RPMI8226 (cell line): ENCODE measurements at places on chromosomes 1 and 21.

DNA sequence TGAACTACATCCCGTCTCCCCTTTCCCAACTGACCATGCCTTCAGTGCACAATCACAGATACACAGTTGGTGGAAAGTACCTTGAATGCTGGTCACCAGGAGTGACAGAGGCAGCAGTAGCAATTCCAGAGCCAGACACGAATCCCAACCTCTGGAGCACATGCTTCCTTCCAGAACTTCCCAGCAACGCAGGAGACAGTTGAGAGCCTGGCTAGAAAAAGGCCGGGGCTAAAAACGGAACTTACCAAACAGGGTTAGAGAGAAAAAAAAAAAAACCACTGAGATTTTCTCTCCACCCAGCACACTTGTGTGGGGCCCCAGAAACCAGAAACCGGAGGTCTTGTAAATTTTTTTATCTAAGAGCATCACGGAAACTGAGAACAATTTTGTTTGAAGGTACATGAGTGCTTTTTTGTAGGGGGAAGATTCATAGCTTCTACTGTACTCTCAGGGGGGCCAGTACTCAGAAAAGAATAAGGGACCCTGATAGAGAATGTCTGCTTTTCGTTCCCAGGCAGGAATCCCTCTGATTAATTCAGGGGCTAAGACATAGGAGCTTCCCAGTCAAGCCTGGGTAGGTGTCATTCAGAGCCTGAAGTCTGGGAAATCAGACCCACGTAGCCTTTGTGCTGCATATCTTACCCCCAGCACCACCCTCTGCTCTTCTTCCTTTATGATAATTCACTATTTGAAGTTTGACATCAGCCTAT lies at the start of gene CD48:
CD48 (minus strand) TSS at position 221 of the 710 bp plus-strand sequence; CDS start at position 162, 59 bp downstream.
- no peak for DNase-seq

- DNase-seq = peak; percentile 51
Measured at GRCh38 chr1:63935143-63935542, 161.3 kb downstream of the ROR1 start.

GRCh38 chr1:25959611-25960010 lies 38.3 kb downstream of the PAFAH2 start:
- DNase-seq = no peak

- no peak for DNase-seq
Measured at GRCh38 chr1:205546541-205546940, 42.1 kb downstream of the CDK18 start.

DNA sequence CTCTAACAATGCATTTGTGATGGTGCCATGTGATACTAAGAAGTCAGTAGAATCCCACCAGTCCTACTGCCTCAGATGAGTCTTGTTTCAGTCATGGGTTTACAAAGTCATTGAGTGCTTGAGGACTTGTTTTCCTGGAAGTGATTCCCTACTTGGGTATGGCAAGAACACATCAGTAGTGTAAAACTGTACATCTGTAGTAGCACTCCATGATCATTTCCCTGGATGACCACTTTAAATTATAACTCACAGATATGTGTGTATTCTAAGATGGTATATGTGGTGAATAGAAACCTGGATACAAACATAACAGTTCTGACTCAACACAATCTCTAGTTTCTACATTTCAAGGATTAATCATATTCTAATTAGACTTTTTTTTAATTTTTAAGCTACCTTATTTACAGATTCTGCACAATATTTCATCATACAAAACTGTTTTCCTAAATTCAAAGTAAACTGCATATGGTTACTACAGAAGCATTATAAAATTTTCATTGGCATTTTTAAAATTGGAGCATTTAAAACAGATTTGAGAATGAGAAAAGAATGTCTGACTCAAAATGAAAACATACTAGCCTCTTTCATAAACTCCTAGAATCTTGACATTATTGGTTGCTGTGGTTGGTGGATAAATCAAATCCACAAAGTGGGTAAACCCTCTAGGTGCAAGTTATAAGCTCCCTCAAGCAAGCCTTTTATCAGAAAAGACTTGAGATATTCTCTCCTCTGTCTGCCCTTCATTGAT lies 6.8 kb upstream of the PSMG1 start:
- no peak for DNase-seq

DNA sequence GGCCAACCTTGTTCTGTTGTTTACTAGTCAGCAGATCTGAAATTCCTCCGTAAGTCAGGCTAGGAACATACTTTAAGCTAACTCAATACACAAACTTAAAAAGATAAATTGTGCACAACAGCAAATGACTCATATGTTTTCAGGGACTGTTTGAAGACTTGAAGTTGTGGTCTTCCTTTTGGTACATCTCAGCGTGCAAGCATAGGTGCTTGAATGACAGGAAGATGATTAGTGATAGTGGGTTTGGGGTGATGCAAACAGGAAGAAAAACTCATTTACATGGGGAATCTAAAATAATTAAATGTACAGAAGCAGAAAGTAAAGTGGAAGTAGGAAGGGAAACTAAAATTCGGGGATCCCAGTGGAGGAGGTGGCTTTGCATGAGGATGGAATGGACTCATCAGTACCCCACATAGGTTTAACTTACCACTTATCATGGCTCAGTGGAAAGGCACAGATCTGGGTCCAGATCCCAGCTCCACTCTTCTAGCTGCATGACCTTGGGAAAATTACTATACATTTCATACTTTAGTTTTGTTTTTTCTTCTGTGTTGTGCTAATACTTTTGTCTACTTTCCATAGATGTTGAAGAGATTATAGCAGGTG lies 122.3 kb downstream of the XCL2 start:
- DNase-seq = no peak

DNA sequence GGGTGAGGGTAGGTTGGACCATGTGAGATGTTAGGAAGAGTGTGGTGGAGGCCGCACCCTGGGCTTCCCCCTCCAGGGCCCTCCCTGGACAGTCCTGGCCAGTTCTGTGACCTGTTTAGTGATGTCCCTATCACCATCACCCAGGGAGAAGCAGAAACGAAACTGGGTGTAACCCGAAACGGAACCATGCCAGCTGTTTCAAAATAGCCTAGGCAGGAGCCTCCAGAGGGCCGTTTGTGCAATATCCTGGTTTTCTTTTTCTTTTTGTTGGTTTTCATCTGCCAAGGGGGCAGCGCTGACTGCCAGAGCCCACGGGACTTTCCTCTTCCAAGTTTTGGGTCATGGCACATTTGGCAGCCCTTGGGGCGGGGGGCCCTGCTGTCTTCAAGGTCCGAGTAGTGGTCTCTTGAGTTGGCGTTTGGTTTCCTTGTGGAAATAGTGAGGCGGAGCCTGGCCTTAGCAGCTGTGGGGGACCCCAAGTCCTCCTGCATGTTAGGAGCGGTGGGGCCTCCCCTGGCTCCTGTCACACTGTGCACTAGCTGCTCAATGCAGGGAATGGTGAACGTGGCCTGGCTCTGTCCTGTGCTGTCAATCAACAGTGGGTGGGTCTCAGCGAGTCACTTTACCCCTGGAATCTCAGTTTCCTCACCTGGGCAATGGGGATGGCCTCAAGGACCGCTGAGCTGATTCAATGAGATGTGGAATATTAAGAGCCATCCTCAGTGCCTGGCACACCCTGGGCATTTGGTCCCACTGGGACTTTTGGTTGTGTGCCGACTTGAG lies 90.7 kb downstream of the ARHGEF10L start:
- DNase-seq = peak; percentile 53

GRCh38 chr21:43588957-43589356 lies 70.3 kb downstream of the HSF2BP start:
- no peak for DNase-seq

GRCh38 chr1:19209439-19209989 lies 552 bp downstream of the UBR4 start:
- DNase-seq = peak; percentile 44

DNA sequence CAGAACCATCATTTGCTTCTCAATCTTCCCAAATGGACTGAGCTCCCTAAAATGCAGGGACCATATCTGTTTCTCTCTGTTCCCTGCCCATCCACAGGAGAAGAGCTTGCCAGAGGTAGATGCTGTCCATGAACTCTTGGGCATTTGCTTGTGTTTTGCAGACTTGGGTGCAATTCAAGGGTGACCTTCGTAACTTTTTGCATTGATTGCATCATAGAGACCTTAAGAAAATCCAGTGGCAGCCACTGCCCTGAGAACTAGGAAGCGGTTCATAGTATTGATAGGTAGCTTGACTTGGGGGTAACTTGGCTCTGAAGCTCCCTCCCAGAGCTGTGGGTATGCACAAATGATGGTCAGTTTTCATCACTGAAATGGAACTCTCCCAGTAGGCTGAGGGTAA lies 34.3 kb upstream of the EDEM3 start:
- no peak for DNase-seq

DNA sequence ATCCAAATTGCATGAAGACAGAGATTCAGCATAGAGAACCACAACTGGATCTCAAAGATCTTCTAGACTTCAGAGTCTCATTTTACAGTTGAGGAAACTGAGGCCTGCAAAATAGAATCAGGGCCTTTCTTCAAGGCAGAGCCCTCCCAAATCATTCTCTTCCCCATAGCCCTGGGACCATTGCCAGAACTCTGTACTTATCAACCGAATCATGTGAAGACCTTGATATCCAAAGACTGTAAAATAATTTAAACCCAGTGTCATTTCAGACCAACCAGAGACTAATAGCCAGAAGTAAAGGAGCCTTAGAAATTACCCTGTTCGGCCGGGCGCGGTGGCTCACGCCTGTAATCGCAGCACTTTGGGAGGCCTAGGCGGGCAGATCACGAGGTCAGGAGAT lies 90.1 kb downstream of the DTL start:
- DNase-seq = no peak

DNA sequence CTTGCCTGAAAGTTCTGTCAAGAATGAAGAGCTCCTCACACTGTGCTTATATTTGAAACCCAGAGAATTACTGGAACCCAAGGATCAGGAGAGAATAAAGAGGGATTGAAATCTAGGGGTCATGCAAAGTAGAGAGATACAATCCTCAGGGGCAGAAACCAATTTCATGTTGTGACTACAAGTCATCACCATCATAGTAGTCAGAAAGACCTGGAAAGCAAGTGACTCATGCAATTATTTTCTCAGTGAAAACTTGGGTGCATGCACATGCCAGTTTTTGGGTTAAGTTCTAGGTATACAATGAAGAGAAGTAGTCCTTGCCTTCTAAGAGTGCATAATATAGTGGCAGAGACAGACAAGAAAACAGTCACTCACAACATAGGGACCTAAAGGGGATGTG lies 210.0 kb downstream of the ZC3H11B start:
- no peak for DNase-seq

GRCh38 chr1:54337928-54338327 lies 68.3 kb downstream of the SSBP3 start:
- no peak for DNase-seq

DNA sequence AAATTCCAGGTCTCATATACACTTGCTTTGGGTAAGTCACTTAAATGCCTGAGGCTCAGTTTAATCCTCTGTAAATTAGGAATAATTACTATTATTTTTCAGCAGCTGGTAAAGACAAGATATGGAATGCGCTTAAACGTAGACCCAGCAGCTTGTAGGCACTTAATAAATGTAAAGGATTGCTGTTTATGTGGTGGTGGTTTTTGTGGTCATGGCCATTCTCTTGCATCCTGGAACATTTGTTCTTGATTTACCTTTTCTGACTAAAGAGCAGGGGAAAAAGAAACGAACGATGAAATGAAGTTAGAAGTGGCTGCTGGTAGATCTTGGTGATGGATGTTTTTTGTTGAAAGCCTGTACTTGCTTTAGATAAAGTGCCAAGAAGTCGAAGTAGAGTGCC lies 195.0 kb upstream of the FOXD3 start:
- no peak for DNase-seq

DNA sequence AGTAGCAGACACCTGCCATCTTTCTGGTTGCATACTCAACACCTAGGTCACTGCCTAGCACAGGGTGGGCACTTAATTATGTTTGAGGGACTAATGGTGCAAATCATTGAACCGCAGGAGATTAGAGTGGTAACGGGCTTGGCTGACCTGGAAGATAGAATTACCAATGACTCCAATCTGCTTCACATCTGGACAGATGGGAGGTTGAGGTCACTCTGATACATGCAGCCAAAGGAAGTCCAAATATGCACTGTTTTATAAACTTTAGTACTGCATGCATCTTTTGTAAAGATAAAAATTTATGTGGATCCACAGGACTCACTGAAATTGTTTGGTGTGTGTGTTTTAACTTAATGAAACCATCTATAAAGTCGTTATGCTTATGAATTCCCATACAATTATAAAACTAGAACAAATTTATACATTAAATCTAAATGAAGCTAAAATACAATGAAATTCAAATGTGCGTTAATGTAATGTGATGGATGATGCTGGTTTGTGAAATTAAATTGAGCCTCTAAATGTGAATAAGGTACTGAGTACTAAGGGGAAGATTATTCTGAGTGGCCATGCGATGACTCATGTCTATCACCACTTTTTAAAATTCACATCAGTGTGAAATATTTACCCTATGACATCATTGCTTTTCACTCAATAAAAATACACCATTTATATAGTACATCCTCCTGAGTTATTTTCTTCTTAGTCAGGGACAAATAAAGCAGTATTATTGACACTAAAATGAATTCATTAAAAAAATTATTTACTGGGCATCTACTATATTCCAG lies 224.7 kb upstream of the FAM78B start:
- no peak for DNase-seq

DNA sequence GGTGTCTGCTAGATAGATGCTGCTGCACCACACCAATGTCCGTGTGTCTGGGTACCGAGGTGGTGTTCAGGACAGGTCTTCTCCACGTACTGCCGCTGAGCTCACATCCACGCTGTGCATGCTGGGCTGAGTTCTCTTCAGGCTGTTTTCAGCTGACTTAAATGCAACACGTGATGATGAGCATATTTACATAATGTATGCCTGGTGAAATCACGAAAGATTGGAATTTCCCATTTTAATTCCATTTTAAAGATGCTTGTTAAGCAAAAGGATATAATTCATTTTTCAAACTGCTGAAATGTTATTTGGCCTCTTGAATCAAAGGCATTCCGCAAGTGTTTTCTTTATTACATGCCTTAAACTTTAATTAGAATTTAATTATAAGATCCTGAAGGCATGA lies 107.9 kb downstream of the FGGY start:
- DNase-seq = no peak

GRCh38 chr1:238787471-238787870 lies 598.9 kb upstream of the CHRM3 start:
- DNase-seq = no peak

GRCh38 chr1:176157995-176158394 lies 49.1 kb downstream of the COP1 start:
- DNase-seq = no peak

- DNase-seq = no peak
Measured at GRCh38 chr1:17136936-17137335, 17.7 kb upstream of the PADI2 start.

DNA sequence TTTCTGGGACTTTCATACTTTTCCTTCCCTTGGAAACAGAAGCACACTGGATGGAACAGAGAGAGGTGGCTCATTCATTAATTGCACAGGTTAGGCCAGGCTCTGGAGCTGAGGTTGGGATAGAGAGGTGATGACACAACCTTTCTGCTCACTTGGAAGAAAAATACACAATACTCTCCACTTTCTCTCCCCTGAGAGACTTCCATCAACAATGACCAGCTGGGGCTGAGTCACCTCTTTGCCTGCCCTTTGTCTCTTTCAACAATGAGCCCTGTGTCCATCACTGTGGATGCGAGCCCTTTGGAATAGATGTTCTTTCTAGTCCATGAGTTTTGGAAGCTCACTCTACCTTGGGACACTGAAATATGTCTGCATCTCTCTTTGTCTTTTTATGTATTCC lies 43.1 kb downstream of the ATP2B4 start:
- DNase-seq = no peak
